Esophagus squamous epithelium (tissue), 5 donors: ENCODE measurements at places on chromosomes 6 and 20.

DNA sequence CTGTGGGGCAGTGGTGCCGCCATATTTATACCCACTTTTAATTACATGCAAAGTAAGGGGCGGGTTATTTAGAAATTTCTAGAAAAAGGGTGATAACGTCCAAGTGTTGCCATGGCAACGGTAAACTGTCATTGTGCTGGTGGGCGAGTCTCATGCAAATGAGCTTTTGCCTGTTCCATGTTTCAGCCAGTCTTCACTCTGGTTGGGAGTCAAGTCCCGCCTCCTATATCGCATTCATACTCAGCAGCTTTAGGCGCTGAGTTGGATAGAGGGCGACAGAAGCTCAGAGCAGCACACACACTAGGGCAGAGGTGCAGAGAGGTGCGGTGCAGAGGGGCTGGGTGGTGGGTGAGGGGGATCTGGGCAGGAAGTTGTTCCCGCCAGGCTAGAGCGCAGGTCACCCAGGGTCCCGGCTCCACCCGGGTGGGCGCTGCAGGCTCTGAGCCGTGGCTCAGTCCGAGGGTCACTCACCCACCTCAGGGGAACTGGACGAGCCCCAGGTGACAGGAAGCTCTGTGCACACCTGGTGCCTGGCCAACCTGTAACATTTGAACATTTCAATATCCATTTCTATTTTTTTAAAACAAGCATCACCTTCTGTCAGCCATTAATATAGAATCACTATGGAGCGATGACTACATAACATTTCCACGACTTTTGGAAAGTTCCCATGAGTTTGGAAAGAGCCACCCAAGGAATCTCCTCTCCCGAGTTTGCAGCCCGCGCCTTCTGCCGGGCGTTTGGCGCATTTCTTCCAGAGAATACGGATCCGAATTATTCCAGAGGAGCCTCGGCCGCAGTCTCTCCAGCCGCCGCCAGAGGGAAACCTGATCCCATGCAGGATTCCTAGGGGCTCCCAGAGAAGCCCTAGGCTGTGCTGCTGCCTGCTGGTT, 89.1 kb upstream of the PHACTR3 start:
- DNase-seq: no peak

- DNase-seq: no peak
These were observed 34.6 kb downstream of the RNF146 start for GRCh38 chr6:127301199-127301700.

DNA sequence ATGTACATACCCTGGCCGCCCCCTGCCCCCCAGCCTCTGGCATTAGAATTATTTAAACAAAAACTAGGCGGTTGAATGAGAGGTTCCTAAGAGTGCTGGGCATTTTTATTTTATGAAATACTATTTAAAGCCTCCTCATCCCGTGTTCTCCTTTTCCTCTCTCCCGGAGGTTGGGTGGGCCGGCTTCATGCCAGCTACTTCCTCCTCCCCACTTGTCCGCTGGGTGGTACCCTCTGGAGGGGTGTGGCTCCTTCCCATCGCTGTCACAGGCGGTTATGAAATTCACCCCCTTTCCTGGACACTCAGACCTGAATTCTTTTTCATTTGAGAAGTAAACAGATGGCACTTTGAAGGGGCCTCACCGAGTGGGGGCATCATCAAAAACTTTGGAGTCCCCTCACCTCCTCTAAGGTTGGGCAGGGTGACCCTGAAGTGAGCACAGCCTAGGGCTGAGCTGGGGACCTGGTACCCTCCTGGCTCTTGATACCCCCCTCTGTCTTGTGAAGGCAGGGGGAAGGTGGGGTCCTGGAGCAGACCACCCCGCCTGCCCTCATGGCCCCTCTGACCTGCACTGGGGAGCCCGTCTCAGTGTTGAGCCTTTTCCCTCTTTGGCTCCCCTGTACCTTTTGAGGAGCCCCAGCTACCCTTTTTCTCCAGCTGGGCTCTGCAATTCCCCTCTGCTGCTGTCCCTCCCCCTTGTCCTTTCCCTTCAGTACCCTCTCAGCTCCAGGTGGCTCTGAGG, 7.6 kb downstream of the CDKN1A start:
- DNase-seq: no peak

DNA sequence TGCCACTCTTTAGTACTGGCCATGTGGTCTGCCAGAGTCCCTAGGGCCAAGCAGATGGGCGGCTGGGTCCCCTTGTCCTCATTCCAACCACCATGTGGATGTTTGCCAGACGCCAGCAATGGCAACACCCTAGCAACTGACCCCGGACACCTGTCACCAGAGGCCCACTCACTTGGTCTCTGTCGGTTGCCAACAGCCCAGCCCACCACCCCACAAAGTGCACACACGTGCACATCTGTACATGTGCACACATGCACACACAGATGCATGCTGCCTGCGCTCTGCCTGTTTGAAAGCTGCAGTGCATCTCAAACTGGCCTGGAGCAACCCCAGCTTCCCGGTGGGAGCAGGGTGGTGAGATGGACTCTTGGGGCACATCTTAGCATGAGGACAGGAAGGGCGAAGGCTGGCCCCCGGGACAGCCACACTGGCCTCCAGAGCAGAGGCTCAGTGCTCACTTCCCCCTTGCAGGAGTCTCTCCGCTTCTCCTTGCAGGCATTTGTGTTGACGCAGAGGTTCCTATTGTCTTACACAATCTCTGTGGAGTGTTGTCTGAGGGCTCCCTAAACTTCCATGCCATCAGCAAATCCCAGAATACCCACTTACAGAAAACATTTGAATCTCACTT, 54.0 kb downstream of the PSMG4 start:
- DNase-seq: no peak
